ENCODE measurements at places on chromosomes 7 and 10. TPM values are rescaled to one million over a fixed set of nuclear protein-coding genes. Genes with fewer than 3 reads are reported as not detected.

DNA sequence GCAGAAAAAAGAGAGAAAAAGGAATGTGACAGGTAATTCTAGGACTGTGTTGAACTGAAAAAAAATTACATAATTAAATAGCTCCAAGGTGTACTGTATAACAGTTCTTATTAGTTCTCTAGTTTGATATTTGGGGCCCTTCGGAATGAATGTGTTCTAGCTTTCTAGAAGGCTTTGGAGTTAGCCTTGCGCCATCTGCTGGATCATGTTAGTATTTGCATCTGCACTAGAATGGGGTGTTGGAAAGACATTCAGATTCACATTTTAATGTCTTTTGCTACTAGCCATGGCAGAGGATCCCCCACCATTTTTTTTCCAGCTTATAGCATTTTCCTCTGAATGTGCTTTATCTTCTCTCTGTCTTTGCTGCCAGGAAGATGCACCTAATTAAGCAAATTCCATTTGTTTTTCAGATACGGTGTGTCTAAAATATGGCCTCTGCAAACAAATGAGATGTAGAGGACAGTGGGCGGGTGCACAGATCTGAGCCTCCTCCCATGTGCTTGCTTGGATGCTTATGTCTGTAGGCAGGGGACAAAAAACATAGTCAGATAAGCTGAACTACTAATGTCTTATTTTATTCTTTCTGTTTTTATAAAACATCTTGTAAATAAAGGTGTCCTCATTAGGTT is 238.5 kb downstream of the PHF14 start:
- DNase-seq = peak; percentile 41

- DNase-seq = no peak
These were observed 58.3 kb downstream of the PIP4K2A start for GRCh38 chr10:22656036-22656435.

- no peak for DNase-seq
These were observed 6.1 kb downstream of the CRYGN start for GRCh38 chr7:151433721-151434400.

DNA sequence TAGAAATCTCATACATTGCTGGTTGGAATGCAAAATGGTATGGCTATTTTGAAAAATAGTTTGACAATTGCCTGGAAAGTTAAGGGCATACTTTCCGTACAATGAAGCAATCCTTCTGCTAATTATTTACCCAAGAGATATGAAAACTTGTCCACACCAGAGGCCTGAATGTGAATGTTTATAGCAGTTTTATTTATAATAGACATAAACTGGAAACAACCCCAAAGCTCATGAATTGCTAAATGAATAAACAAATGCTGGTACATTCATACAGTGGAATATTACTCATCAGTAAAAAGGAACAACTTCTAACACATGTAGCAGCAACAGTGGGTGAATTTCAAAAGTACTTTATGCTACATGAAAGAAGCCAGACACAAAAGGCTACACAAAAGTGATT is 42.7 kb downstream of the MMRN2 start:
- no peak for DNase-seq

GRCh38 chr7:89072081-89072480 is 276.5 kb upstream of the TEX47 start:
- DNase-seq = no peak

DNA sequence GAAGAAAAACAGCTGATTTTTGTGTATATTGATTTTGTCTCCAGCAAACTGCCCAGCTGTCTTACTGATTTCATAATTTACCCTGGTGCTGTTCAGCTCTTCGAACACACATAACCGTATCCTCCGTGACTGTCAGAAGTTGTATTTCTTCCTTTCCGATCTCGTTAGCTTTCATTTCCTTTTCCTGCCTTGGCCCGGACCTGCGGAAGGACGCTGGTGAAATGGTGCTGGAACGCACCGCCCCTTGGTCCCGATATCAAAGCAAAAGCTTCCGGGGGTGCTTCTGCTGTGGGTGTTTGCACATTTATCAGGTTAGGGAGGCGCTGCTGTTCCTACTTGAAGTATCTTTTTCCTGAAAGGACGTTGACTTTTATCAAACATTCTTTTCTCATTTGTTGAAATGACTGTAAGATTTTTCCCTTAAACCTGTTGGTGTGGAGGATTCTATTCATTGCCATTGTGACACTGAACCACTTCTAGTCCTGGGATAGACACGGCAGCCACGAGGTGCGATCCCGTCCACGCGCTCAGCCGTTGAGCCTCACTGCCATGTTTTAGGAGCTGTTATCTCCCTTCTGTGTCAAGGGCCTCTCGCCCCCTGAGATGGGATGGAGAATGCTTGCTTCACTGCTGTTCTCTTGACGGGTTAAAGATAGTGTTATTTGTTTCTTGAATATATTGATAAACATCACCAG is 72.6 kb downstream of the FOXL3 start:
- DNase-seq = no peak

OR2A7 gene
- total RNA-seq = 6.0 TPM

ITIH5 gene
- not detected for total RNA-seq

FOXP2 gene
- 4.3 TPM for total RNA-seq

HMX2 gene
- total RNA-seq = not detected

MEST gene
- 76.9 TPM for total RNA-seq

CCDC146 gene
- 15.9 TPM for total RNA-seq
